ENCODE measurements at places on chromosomes 13 and 19. TPM values are rescaled to one million over a fixed set of nuclear protein-coding genes. Genes with fewer than 3 reads are reported as not detected.

PNMA8A gene
- total RNA-seq, result 68.1 TPM

IZUMO2 gene
- not detected for total RNA-seq

SERPINE3 gene
- 0.41 TPM for total RNA-seq

ZIK1 gene
- 29.8 TPM for total RNA-seq

TMEM59L gene
- 34.2 TPM for total RNA-seq

CEBPA gene
- 1.6 TPM for total RNA-seq

PCDH8 gene
- 72.2 TPM for total RNA-seq

GRCh38 chr13:44784708-44785080, 204.6 kb downstream of the NUFIP1 start:
- no peak for DNase-seq

DNA sequence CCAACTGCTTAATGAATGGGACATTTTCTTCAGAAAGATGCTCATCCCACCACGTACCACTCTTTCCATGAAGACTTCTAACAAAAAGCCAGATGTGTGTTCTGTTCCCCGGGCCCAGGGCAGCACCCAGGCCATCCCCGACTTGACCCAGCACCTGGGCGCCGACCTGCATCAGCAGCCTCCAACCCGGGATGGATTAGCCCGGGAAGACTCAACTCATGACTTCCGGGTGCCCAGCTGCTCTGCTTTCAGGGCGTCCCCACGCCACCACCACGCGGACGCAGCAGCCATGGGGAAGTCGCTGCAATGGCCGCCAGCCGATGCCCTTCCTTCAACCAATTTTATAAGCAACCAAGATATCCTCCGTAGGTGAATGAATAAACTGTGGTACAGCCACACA, 123.8 kb upstream of the TUBA3C start:
- DNase-seq, result no peak

GRCh38 chr13:50587115-50587514, 256.4 kb downstream of the DLEU7 start:
- DNase-seq, result no peak

DNA sequence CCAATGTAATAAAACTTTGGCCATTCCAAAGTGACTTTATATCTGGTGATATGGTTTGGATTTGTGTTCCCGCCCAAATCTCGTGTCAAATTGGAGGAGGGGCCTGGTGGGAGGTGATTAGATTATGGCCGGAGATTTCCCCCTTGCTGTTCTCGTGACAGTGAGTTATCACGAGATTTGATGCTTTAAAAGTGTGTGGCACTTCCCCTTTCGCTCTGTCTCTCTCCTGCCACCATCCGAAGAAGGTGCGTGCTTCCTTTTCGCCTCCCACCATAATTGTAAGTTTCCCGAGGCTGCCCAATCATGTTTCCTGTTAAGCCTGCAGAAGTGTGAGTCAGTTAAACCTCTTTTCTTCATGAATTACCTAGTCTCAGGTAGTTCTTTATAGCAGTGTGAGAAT, 9.3 kb upstream of the NALCN start:
- DNase-seq, result no peak

- DNase-seq, result no peak
Observed at GRCh38 chr19:45391346-45391745, 13.5 kb downstream of the PPP1R13L start.

DNA sequence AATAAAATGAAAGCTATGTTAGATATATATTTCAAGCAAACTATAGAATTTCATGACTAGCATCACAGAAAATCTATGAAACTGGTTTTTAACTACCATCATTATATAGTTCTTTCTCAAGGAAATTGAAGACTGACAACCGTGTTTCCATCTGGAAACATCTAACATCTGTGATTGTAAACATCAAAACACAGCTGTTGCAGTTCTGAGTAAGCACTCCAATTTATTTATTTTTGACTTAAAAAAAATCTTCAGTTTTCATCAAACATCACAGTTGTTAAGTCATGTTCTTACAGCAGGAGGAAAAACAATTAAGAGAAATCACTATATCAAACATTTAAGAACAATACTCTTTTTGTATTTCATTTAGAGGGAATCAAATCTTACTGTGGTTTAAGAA, 1653.0 kb upstream of the MIR17HG start:
- no peak for DNase-seq

DNA sequence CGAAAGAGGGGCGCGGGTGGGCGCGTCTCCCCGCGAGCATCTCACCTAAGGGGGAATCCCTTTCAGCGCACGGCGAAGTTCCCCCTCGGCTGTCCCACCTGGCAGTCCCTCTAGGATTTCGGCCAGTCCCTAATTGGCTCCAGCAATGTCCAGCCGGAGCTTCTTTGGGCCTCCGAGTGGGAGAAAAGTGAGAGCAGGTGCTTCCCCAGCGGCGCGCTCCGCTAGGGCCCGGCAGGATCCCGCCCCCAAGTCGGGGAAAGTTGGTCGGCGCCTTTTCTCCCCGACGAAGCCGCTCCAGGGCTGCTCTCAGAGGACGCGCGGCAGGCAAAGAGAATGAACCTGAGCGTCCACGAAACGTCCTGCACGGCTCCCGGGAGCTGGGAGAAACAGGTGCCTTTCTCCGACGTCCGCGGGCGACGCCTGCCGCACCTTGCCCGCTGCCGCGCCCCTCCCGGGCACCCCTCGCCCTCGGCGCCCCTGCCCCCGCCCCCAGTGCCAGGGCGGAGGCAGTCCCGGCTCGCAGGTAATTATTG, 366 bp upstream of the KL start:
- DNase-seq, result peak; percentile 15

- peak; percentile 66 for DNase-seq
Observed at GRCh38 chr19:19628501-19629134, 598 bp upstream of the LPAR2 start.

DNA sequence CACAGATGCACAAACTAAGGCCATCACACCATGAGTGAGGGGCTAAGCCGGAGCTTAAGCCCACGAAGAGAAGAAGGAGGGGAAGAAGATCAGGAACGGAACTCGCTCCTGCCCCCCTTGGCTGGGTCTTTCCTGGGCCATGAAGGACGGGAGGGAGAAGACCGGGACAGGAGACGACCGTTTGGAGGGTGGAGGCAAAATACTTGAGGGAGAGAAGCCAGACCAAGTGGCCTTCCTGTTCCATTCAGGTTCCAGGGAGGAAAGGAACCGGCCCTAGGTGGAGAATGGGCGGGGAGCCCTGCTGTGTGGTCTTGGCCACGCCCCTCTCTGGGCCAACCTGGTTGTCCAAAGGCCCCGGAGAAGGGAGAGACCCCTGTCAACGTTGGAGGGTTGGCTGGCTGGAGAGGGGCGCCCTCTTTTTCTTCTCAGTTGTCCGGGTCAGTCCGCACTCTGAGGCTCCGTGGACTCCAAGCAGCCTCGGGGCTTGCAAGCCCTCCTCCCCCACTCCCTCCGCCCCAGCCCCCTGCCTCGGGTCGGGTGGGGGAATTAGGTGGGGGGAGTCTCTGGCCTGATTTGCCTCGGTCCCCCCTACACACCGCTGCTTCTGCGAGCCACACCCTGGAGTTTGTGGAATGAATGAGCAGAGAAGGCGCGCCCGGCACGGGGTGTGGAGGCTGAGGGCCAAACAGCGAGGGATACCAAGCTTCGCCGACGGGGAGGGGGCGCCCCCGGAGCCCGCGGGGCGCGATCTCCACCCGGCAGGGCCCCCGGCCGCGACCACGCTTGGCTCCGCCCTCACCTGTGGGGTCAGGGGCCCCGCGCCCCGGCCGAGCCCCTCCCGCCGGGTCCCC, 757 bp downstream of the FBN3 start:
- peak; percentile 34 for DNase-seq

DNA sequence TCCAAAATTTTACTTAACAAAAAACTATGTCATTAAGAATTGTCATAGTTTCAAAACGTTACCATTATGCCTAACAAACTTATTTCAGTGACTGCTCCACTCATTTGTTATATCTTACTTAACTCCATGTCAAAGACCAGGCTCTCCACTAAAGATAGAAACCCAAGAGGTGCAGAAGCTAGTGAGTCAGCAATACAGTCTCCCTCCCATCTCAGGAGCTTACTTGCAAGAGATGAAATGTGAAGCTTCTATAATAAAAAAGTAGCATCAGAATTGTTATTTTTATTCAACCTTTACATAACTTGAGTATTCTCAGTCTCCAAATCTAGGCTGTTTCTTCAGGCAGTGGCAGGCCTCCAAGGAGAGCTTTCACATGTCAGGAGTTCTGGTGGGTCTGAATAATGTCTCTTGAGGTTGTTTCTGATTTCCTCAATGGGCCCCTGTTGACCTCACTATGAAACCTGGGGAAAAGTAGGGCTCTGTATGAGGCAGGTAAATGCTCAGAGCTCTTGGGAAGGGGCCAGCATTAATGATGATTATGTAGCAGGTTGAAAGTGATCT, 242.0 kb downstream of the NDFIP2 start:
- no peak for DNase-seq

- peak; percentile 59 for DNase-seq
Observed at GRCh38 chr19:53982001-53982451, 9.4 kb upstream of the CACNG6 start.

GRCh38 chr13:95289020-95289444, 12.2 kb downstream of the ABCC4 start:
- no peak for DNase-seq

Data from frontal cortex (tissue), 4 donors.